ENCODE measurements at places on chromosomes 7 and 10.

GRCh38 chr7:2105917-2106316 lies 126.8 kb downstream of the MAD1L1 start:
- DNase-seq = no peak

DNA sequence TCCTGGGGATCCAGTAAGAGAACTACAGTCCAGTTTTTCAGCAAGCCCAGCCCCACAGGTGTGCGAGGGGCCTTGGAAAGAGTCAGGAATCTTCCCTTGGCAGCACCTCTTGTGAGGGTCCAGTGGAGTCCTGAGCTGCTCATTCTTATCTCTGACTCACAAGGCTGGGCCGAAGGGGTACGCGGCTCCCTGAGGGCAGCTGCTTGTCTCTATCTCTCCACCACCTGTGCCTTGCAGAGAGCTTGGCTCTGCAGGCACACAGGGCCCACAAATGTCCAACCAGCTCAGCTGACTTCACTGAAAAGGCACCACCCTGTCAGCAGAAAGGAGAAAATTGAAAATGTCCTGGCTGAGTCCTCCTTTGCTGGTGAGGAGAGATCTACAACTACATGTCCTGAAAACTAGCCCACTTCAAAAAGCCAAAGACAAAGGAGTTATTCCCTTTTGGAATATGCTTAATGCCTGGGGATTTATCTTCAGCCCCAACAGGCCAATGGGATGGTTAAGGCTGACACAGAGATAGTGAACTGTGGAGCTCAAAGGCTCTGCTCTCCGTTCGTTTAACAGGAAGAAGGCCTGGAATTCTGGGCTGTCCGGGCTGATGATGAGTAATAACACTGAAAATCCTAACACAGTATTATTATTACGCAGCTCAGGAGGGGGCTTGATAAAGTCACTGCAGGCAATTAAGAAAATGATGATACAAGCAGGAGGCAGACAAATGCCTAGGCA lies 23.4 kb downstream of the UROS start:
- DNase-seq = no peak

- DNase-seq = no peak
Observed at GRCh38 chr10:113329121-113329596, 223.7 kb upstream of the HABP2 start.

- DNase-seq = no peak
Observed at GRCh38 chr10:90930070-90930837, 9.4 kb upstream of the ANKRD1 start.

- no peak for DNase-seq
Observed at GRCh38 chr10:131881104-131881880, 19.5 kb upstream of the PPP2R2D start.

- no peak for DNase-seq
Observed at GRCh38 chr7:74599244-74599643, 58.3 kb upstream of the GTF2I start.

DNA sequence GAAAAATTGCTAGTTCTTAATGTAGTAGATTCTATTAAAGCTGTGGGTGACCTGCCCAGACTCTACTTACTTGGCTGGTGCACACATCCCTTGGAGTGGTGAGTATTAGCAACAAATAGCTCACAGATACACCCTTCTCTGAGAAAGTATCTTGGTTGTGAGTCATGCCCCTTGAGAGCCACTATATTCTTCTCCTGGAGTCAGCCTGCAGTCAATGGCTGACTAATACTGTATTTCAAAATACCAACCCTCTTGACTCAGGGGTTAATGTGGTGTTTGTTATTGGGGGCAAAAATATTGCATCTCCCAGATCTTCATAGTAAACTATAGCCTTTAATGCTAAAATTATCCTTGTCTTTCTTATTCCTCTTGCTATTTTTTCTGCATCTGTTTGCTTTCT lies 354.9 kb downstream of the BMPER start:
- DNase-seq = no peak

GRCh38 chr7:159239028-159239427 lies 94.4 kb upstream of the VIPR2 start:
- no peak for DNase-seq

- no peak for DNase-seq
Observed at GRCh38 chr10:25698638-25699037, 235.4 kb upstream of the MYO3A start.

DNA sequence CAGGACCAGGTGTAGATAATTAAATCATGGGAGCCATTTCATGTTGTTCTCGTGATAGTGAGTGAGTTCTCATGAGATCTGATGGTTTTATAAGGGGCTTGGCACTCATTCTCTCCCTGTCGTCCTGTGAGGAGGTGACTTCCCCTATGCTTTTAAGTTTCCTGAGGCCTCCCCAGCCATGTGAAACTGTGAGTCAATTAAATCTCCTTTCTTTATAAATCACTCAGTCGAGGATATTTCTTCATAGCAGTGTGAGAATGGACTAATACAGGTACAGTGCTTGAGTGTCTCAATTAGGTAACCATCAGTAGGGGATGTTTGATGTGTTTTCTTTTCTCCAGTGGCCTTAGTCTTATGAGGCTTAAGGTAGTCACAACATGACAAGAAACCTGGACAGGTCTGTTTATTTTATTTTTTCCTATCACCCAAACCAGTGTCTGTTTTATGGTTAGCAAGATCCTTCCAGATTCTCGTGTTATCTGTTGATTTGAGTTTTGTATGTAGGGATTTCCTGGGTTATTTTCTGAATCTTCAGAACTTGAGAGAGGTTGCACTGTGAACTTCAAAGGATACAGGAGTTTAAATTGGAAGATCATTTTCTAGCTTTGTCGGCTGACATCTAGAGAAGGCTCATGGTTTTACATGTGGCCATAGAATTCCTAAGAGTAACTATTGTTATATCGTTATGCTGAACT lies 32.1 kb downstream of the UMAD1 start:
- no peak for DNase-seq

DNA sequence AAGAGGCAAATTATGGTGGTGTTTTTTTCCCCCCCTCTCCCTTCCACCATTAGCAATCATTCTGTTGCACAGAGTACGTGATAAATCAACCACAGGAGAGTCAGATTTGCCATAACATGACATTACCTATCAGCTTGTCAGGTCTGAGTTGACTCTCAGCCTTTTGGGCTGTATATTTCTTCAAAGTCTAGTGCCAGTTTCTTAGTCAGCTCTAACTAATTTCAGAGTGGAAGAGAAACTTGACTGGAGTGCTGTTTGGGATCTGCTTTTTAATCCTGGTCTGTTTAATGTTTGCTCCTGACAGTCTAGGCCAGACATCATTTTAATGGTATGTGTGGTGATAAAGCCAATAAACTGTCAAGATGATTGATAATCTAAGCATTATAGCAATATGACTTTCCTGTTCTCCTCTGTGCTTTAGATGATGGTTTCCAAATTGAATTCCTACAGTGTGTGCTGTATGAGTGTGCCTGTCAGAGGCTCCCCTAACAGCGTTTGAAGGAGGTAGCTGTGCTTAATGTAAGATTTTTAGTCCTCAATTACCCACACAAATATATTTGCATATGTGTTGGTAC lies 76.9 kb downstream of the LRMDA start:
- no peak for DNase-seq

DNA sequence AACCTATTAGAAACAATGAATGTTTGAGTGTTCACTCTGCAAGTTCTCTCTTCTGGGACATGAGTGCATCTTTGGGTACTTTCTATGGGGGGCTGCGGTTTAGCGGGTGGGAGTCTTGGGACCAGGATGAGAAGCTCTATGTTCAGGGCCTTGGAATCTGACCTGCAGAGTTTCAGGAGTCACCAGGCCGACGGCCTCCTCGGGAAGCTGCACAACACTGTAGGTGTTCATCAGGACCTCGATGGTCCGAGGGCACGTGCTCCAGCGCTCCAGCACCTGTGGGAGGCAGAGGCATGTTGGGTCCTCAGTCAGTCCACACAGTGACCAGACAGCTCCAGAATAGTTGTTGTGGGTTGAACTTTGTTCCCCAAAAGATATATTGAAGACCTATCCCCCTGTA lies 8.9 kb upstream of the GBX1 start:
- DNase-seq = no peak

GRCh38 chr10:44182909-44183308 lies 202.0 kb downstream of the CXCL12 start:
- no peak for DNase-seq

DNA sequence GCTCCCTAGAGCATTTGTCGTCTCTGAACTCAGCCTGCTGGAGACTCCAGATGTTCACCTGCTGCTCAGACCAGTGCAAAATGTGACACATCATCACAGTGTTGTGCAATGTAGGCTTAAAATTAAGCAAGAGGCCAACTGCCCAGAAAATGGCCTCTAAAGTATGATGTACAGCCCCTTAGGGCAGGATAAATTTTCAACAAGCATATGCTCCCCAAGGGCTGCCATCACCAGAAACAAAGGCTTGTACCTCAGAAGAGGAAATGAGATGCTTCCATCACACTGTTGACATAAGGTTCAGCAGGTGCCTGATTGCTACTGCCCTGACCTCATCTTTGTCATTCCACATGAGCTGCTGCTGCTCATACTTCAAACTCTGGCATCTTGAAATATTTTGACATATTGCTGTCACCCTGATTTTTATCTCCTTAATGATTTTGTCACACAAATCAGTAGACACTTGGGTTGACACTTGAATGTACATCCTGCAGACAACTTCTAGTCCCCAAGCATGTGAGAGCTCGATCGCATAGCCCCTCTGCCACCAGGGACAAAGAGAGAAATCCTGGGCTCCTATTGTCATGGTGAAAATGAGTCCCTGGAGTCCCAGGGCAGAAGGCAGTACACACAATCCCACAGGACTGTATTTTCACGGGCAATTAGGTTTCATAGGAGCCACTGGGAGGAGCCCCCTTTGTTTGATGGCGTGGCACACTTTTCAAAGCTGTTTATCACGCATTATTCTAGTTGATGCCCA lies 219.7 kb upstream of the STK17A start:
- no peak for DNase-seq

- no peak for DNase-seq
Observed at GRCh38 chr7:98223351-98223897, 12.2 kb downstream of the BHLHA15 start.

DNA sequence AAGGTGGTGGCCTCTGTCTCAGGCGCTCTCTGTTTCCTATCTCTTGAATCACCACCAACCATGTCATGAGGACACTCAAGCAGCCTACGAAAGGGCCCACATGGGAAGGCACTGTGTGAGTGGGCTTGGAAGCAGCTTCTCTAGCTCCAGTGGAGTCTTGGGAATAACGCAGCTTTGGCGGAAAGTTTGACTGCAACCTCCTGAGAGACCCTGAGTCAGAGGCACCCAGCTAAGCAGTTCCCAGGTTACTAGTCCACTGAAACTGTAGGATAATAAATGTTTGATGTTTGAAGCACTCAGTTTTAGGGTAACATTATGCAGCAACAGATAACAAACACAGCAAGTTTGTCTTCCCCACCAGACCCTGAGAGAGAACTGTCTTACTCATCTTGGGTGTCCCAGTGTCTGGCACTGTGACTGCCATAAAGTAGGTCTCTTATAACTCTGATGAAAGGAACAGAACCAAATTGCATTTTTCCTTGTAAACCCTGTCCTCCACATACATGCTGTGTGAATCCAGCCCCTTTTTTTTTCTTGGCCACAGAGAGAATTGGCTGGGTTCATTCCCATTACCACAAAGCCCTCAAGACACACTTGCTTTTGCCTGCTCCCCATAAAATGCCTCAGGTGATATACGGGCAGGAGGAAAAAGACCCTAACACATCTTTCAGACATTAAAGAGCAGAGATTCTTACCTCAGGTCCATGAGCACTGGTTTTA lies 185.5 kb downstream of the ZNF365 start:
- DNase-seq = no peak

DNA sequence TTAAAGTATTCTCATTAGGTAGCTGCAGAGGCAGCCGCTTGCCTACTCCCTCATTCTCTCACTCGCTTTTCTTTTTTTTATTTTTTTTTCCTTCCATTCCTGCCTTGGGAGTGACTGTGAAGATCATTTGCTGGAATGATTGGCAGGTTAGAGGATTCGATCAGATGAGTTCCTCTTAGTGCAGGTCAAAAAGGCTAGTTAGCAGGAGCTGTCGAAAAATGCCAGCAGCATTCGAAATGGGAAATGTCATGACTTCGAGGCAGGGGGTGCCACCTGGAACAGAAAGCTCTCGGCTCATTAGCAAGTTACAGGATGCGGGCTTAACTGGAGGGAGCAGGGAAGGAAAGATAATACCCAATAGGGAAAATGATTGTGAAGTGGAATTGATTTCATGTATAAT lies 137.5 kb upstream of the FZD1 start:
- DNase-seq = no peak

DNA sequence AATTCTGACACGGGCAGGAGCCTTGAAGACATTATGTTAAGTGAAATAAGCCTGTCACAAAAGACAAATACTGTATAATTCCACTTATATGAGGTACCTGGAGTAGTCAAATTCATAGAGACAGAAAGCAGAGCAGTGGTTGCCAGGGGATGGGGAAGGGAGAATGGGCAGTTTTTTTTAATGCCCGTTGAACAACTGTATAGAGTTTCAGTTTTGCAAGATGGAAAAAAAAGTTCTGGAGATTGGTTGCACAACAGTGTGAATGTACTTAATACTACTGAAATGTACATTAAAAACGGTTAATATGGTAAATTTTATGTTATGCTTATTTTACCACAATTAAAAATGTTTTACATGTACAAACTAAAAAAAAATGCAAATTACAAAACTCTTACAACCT lies 63.6 kb upstream of the EFCAB10 start:
- no peak for DNase-seq

- no peak for DNase-seq
Observed at GRCh38 chr7:23165316-23165715, 16.5 kb upstream of the NUP42 start.

- DNase-seq = no peak
Observed at GRCh38 chr10:88413412-88413811, 169.7 kb downstream of the RNLS start.

DNA sequence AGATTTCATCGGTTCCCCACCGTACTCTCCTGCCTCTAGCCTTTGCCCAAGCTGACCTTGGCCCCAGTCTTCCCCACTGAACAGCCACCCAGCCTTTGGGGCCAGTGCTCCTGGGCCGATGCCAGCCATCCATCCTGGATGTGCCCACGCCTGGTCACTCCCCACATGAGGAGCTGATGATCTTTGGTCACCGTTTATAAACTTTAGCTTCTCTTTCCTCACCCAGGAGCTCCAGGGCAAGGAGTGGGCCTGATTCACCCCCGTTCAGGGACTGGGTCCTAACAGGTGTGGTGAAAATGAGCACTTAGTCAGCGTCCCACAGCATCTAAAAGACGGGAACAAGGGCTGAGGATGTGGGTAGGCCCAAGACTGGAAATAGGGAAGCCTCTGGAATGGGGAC lies 22.9 kb downstream of the GTF2IRD1 start:
- DNase-seq = no peak

GRCh38 chr10:71565284-71566000 lies 154.1 kb downstream of the C10orf105 start:
- DNase-seq = no peak

DNA sequence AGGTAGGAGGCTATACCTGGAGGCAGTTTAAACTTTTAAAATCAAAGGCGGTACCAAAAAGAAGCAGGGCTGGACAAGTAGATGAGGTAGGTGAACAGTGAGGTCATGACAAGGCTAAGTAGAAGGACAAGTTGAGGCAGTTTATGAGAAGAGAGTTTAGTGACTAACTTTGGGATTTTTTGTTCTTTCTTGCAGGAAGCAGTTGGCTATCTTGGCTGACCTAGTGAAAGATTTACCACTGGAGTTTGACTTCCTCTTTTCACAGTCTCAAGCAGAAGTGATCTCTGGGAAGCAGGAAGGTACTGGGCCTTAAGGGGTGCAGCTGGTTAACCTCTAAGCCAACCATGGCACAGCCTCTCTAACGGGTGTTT lies 26.3 kb downstream of the ENTPD7 start:
- DNase-seq = no peak

Measured in activated T-cell treated with anti-CD3 and anti-CD28 coated beads for 1 hour (primary cell).